Endothelial cell (in vitro differentiated cells): ENCODE measurements at places on chromosomes 11 and 22. TPM values are rescaled to one million over a fixed set of nuclear protein-coding genes. Genes with fewer than 3 reads are reported as not detected.

GRCh38 chr22:39173050-39173706, 20.7 kb upstream of the CBX7 start:
- no peak for DNase-seq

DNA sequence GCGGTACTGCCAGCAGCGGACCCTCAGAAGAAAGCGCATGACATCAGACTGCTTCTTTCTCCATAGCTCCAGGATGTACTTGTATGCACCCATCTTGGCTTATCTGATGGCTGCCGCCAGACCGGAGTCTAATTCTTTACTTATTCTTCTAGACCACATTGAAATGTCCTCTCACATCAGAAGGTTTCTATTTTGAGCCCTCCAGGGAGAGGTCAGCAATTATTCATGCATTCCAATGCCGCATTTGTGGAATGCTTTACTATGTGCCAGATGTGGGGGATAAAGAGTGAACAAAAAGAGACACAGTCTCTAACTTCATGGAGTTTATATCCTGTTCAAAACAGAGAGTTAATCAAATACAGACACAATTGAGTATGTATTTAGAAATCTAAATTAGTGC, 230.1 kb downstream of the MIAT start:
- no peak for DNase-seq

GRCh38 chr22:39478441-39478850, 21.6 kb downstream of the MGAT3 start:
- peak; percentile 60 for DNase-seq

DNA sequence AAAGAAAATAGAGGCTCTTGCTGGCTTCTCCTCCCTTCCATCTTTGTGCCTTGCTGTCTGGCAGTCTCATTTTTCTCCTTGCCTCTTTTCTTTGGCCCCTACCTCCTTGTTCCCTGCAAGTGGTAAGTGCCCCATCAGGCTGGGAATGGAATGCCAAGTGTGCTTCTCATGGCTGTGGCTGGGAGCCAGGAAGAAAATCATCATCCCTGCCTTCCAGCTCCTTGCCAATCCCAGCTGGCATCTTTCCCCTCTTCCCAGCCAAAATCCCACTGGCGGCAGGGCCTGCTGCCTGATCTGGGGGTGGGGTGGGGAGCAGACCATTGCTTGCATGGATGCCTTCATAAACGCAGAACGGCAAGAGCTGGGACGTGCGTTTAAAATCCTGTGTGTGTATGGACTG, 27.0 kb upstream of the SLC25A18 start:
- DNase-seq, result no peak

GRCh38 chr11:4183410-4184057, 88.9 kb downstream of the RRM1 start:
- no peak for DNase-seq

SLC6A5 gene
- not detected for total RNA-seq

ESAM gene
- total RNA-seq, result 490 TPM

TP53I11 gene
- total RNA-seq, result 149 TPM

SCGB1A1 gene
- 0.72 TPM for total RNA-seq

SYT13 gene
- total RNA-seq, result 1.4 TPM
